Esophagus squamous epithelium (tissue), 5 donors: ENCODE measurements at places on chromosomes 4 and X. TPM values are rescaled to one million over a fixed set of nuclear protein-coding genes. Genes with fewer than 3 reads are reported as not detected.

The JAKMIP1 gene
- total RNA-seq = 1.0 TPM

The TEX11 gene
- total RNA-seq = not detected

The GAGE2A gene
- total RNA-seq = not detected

The SLITRK4 gene
- 1.2 TPM for total RNA-seq

The TCEAL1 gene
- 11.3 TPM for total RNA-seq

The CPZ gene
- total RNA-seq = 3.0 TPM

The FRMD7 gene
- total RNA-seq = not detected

The TLR7 gene
- 1.8 TPM for total RNA-seq

The TAF7L gene
- total RNA-seq = 0.44 TPM

The FANCB gene
- total RNA-seq = 7.8 TPM

The RAB33A gene
- total RNA-seq = not detected

The HTN3 gene
- not detected for total RNA-seq

The GRK4 gene
- total RNA-seq = 4.0 TPM

The FRG1 gene
- total RNA-seq = 45.5 TPM

The MAMLD1 gene
- 2.1 TPM for total RNA-seq

The CFAP99 gene
- total RNA-seq = 0.11 TPM

The HMX1 gene
- not detected for total RNA-seq

The FGFBP2 gene
- not detected for total RNA-seq

The EDA gene
- total RNA-seq = 2.7 TPM

The ZFYVE28 gene
- total RNA-seq = 5.1 TPM
